ENCODE measurements at places on chromosomes 16 and 17. TPM values are rescaled to one million over a fixed set of nuclear protein-coding genes. Genes with fewer than 3 reads are reported as not detected.
A peak's percentile ranks its signal among the peaks of the same experiment; 100 is the strongest.

CDH8 gene
- not detected for total RNA-seq

SLFN11 gene
- 77.5 TPM for total RNA-seq

GP2 gene
- total RNA-seq: not detected

- peak; percentile 89 for ATAC-seq
These were observed 251.8 kb downstream of the MAF start for GRCh38 chr16:79348521-79349306.

Measured in activated T-helper 17 cell treated with anti-CD3 and anti-CD28 coated beads, Interleukin-2, amount 50 U/mL, for 72 hours (primary cell).